ENCODE measurements at places on chromosomes 6 and 20.

GRCh38 chr6:34333858-34334257, 58.6 kb downstream of the NUDT3 start:
- DNase-seq: no peak

GRCh38 chr6:166402582-166403277, 20.0 kb upstream of the MPC1 start:
- DNase-seq: no peak

DNA sequence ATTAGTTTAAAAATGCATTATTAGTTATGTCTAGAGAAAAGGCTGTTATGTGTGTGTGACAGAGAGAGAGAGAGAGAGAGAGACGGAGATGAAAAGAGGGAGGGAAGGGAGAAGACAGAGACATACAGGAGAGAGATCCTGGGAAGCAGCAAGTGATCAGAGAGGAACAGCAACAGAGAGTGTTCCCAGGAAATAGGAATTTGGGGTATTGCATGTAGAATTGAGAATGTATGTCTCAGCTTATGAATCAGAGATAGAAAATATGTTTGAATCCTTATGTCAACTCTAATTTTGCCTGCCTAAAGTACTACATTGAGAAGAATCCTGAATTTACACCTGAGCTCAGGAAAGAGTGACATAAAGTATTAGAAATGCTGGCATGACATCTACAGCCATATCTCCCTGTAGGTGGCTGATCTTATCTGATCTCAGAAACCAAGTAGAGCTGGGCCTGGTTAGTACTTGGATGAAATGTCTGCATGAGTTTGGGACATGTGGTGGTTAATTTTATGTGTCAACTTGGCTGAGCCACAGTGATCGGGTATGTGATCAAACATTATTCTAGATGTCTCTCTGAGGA, 130.6 kb downstream of the TENT5A start:
- no peak for DNase-seq

GRCh38 chr20:33053291-33054106, at the start of gene BPIFB3:
Gene BPIFB3, plus strand, starts transcription at chr20:33053903. Its CDS starts 1,533 bp downstream, at chr20:33055436.
- DNase-seq: no peak

- DNase-seq: no peak
These were observed 88.9 kb downstream of the SOBP start for GRCh38 chr6:107578642-107579341.

DNA sequence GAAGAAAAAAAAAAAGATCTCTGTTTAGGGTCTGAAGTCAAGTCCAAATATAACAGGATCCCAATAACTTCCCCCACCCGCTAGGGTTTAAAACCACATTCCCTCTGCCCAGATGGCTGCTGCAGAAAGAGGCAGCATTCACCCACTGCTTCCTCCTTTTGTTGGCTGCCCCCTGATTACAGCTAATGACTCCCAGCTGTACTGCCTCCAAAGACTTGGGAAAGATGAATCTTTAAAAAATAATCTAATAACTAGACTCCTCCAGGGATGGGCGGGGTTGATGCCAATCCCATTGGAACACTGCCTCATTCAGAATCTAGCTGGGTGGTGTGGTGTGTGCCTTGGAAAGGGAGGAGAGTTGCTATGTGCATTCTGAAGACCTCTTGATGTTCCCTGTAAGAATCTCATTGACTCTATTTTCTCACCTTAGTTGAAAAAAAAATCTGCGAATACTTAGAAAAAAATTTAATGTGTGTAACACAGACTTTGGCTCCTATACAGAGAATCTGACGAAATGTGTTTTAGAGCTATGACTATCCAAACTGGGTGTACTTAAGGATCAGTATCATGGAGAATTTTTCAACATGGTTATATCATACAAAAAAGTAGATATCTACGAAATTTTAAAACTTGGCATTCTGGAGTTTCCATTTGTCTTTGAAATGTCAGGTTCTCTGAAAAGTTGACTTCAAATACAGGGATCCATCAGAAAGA, 174.0 kb downstream of the RNF144B start:
- no peak for DNase-seq

- no peak for DNase-seq
These were observed 9.5 kb downstream of the DNPH1 start for GRCh38 chr6:43219814-43220213.

- DNase-seq: no peak
These were observed 118.0 kb downstream of the B3GAT2 start for GRCh38 chr6:70838907-70839285.

- no peak for DNase-seq
These were observed 493.1 kb downstream of the BTBD3 start for GRCh38 chr20:12410783-12411182.

DNA sequence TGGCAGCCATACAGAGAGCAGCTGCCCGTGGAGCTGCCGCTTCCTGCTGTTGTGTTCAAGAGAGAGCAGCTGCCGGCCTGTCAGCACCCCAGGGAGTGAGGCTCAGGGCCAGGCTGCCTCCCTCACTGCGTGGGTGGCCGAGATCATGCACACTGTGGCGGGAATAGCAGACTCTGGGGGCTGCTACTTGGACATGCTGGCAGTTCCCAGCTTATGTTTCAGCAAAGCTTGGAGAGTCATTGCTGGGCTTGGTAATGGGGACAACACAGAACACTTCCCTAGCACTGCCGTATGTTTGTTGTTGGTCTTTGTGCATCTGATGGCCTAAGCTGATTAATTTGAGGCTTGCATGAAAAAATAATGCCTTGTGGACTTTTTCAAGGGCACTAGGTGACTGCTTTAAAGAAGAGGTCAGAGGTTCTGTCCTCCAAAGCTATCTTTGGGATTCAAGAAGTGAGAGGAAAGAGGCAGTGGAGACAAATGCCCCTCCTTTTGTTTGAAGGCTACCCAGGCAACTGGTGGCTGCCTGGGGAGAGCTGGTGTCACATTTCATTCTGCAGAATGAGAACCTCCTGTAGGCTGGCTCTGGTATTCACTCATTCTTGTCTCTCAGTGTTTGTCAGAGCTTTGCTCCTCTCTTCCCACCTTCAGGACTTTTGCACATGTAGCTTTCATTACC, 18.8 kb downstream of the MRAP2 start:
- DNase-seq: no peak

GRCh38 chr6:56440551-56440981, 193.2 kb upstream of the COL21A1 start:
- DNase-seq: no peak

DNA sequence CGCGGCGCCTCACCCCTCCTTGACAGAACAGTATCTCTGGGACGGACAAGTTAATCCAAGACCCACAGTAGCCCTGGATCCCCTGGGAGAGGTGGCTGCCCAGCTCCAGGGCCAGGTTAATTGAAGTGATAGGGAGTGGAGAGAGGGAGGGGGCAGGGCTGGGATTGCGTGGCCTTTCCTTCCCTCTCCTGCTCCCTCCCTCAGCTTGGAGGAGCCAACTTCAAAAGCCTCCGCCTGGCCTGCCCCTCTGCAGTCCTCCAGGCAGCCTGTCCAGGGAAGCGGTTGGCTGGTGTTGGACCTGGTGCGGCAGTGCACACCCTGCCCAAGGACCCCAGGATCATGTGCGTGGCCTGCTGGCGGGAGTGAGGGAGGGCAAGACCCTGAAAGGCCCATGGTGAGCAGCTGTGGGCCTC, at the start of gene C20orf204:
TSS of gene C20orf204 (plus strand) at position 250 of the 413 bp plus-strand sequence. CDS start at position 392, 142 bp downstream.
- DNase-seq: no peak

GRCh38 chr6:30616811-30617564, at the start of gene PPP1R10:
Gene PPP1R10, minus strand, starts transcription at chr6:30617243. Its CDS starts 7,299 bp downstream, at chr6:30609944.
- peak; percentile 96 for DNase-seq

GRCh38 chr6:84095156-84095555, 61.6 kb downstream of the MRAP2 start:
- DNase-seq: no peak

DNA sequence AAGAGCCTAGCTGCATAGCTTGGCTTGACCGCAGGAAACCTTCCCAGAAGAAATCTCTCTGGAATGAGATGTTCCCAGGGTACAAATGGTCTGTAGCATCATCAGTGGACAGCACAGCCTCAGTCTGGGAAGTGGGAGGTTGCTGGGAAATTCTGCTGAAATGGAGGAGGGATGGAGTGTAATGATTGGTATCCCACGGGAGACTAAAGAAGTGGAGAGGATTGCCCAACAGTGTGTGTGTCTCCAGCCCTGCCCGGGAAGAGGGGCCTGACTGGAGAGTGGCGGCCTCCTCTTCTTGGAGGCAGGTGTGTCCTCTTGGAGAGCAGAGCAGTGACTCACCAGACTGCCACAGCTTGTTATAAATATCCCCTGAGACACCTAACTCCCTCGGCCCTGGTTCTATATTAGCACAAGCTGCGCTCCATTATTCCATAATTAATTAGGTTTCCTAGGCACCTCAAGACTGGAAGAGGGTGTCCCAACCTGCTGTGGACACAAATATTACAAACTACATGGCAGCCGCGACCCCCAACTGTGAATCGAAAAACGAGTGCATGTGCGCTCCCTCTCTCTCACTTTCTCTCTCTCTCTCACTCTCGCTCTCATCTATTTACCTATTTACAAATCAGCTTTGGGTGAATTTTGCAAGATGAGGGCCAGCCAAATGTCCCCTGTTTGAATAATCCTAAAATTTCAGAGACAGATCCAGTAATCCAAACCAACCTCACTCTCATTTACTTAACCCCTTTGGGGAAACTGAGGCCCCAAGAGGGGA, 68.8 kb downstream of the FGD2 start:
- no peak for DNase-seq

DNA sequence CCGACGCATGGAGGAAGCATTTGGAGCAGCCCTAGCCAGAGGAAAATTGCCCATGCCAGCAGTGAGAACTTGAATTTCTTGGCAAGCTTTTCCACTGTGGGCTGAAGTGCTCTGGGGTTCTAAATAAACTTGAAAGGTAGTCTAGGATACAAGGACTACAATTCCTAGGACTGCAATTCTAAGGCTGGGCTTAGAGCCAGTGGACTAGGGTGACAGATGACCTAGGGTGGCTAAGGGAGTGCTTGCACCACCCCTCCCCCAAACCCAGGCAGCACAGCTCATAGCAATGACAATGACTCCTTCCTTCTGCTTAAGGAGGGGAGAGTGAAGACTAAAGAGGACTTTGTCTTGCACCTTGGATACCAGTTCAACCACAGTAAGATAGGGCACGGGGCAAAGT, 122.3 kb downstream of the THBS2 start:
- DNase-seq: no peak

DNA sequence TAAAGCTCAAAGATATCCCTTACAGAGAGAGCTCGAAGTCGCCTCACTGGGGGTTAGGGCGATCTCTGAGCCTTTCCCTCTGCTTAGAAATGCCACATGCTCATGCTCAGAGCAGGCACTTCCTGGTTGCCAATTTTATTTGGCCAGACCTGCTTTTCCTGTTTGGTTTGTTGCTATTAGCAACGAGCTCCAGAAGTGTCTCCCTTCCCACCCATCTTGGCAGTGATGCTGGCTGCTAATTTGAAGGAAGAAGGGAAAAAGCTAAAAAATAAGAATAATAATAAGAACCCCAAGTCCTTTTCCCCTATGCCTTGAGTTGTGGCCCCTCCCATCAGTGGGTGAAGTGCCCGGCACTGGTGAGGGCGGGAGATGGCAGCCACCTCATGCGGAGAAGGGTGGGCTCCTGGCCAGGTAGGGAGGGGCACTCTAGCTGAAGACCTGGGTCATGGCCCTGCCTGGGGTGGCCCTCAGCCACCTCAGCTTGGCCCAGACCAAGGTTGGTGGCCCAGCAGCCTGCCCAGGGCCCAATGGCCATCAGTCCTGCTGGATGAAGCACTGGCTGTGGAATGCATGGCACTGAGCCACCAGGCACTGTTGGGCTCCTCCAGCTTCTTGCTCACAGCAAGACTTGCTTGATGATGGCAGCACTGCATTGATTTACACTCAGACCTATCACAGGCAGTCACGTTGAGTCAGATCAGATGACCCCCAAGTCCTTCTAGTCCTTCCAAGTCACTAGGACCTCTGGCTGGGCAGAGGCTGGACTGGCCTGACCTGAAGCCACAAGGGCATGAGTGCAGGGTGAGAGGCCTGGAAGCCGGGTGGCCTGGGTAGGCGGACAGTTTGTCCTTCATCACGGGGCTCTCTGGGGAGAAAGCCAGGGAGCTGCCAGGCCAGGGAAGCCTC, 79.0 kb downstream of the SYNJ2 start:
- no peak for DNase-seq

- DNase-seq: no peak
These were observed 6.3 kb downstream of the OSER1 start for GRCh38 chr20:44204156-44204831.

DNA sequence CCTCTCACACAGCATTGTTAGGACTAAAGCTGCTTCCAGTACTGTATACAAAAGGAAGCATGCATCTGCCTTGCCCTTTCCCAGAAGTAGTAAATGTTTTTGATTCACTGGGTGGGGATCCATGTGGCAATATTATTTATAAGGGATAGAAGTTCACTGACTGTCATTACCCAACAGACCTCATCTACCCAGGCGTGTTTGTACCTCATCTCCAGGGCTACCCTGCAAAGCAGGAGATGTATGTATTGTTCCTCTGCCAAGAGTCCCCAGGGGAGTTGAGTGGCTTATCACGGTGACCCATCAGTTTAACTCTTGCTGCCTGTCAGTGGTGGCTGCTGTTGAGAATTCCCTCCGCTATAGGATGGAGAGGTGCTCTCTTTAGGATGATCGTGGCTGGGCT, 42.5 kb downstream of the SLC24A3 start:
- DNase-seq: no peak

DNA sequence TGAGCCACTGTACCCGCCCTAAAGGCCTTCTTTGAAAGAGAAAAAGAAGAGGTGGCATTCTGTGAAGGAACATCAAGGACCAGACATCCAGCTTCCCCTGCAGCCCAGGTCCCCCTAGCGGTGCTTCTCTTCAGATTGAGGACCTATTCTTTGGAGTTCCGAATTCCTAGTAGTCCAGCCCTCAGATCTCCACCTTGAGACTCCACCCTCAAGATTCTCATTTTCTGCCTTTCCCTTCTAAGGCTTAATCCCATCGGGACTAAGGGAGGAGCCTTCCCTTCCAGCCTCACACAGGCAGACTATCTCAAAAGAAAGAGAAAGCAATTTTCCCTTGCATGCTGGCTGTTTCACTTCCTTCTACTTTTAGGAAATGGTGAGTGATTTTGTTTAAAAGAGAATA, 32.5 kb downstream of the MUC22 start:
- peak; percentile 7 for DNase-seq

DNA sequence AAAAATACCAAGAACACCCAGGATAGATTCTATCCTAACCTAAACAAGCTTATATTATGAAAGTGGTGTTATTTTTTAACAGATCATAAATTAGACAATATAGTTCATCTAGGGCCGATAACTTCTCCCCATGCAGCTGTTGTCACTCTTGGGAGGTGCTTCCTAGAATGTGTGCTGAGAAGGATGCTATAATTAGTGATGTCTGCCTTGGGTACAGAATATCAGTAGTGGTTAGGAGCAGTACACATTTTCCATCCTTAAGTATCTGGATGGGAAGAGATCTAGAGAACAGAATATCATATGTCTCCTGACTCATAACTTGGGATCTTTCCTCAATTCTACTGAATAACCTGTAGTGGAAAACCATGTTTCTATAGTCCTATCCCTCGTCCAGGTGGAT, 214.5 kb downstream of the BCKDHB start:
- DNase-seq: no peak

GRCh38 chr20:52104546-52105441, 86.8 kb downstream of the ZFP64 start:
- DNase-seq: no peak
